ENCODE measurements at places on chromosomes 7 and 10.

DNA sequence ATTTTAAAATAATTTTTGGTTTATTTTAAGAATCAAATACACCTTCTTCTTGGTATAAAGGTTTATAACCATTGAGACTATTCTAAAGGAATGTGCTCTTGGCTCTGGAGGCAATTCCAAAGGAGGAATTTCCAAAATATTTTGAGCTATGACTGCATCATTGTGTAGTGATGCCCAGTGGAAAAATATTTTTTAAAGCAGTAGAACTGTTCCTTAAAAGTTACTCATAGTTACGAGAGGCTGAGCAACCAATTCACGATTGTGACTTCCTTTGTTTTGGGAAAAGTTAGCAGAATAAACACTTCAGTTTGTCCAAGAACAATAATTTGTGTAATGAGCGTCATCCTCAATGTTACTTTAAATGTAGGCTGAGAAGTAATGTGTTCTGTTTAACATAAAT, 233.6 kb downstream of the BAMBI start:
- no peak for DNase-seq

- DNase-seq: no peak
These were observed 3.7 kb upstream of the AOC1 start for GRCh38 chr7:150848561-150849115.

GRCh38 chr10:57696641-57697040, 571.1 kb downstream of the IPMK start:
- DNase-seq: no peak

- DNase-seq: no peak
These were observed 12.2 kb downstream of the GSAP start for GRCh38 chr7:77403957-77404356.

- DNase-seq: no peak
These were observed 55.3 kb downstream of the DENND2A start for GRCh38 chr7:140585333-140585732.

GRCh38 chr7:87628780-87629569, 777 bp downstream of the RUNDC3B start:
- no peak for DNase-seq

DNA sequence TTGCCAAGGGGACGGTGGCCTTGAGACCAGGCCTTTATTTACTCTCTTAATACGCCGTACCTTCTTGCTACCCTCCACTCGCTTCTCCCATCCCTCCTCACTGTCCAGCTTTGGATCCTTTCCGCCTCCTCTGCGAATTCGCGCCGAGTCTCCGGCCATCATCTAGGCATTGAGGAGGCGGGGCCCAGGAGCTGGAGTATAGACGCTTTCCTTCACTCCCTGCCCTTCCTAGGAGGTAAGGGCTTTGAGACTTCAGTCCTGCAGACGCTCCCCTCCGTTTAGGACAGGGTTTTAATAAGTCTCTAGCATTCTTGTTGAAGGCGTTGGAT, 538 bp downstream of the TFAM start:
- peak; percentile 2 for DNase-seq

GRCh38 chr10:22477334-22478287, 132.3 kb downstream of the SPAG6 start:
- DNase-seq: no peak

- DNase-seq: no peak
These were observed 476.1 kb downstream of the IPMK start for GRCh38 chr10:57791546-57791945.

- no peak for DNase-seq
These were observed 493 bp downstream of the ZMIZ2 start for GRCh38 chr7:44748948-44749731.

DNA sequence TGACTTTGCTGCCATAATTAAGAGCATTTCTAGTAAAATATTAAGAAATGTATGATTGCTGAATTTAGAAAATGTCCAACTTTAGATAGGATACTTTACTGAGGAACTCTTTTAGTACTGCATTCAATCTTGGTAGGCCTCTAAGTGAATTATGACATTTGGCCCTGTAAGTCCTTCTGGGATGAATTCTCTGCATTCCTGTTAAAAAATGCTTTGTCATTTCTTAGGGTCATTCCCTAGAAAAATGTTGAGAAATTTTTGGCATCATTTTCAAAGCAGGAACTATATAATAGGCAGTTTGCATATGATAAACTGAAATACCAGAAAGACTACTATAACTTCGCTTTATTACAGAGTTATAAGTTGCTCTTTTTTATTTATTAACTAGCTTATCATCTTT, 69.3 kb upstream of the PRR15 start:
- no peak for DNase-seq

- DNase-seq: no peak
These were observed 52.0 kb downstream of the GTF2IRD1 start for GRCh38 chr7:74505471-74506324.

GRCh38 chr7:148884299-148885022, 370 bp upstream of the EZH2 start:
- peak; percentile 63 for DNase-seq

GRCh38 chr7:50119815-50120637, 27.0 kb upstream of the ZPBP start:
- DNase-seq: no peak

- no peak for DNase-seq
These were observed 168.6 kb upstream of the RHEB start for GRCh38 chr7:151688236-151688780.

DNA sequence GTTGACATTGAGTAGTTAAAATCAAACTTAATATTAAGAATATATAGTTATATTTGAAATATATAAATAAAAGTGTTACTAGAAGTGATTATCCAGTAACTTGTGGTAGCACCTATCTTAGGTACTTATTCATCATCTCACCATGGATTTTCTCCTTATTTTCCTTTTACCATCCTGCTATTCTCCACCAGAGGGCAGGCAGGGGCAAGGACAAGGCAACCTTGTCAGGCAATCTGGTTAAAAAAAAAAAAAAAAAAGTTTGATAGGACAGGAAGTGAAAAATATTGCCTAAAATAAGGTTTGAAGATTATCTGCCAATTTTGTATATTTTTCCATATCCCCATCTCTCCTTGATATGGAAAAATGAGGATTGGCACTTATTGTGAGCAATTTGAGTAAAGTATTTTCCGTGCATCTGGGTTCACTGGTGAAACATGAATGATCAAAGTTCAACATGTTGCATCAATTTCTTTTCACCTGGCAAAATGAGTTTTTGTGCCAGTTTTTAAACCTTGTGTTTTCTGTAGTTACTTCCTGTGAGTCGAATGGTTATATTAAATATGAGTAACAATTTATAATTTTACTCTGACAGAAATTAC, 256.7 kb downstream of the AGMO start:
- DNase-seq: no peak

DNA sequence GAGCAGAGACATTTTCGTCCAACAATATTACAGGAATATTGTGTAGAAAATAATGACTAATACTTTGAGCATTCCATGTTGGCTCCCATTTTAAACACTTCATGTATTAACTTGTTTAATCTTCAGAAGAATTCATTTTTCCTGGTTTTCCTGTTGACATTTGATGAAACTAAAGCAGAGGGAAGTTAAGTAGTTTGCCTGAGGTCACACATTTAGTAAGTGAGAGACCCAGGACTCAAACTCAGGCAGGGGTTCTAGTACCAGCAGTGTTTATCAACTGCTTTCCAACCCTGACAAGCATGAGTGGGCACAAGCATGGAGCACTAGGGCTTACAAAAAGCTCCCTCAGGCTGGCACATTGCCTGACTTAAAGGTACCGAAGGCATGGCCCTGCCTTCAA, 719.1 kb downstream of the AUTS2 start:
- DNase-seq: no peak

DNA sequence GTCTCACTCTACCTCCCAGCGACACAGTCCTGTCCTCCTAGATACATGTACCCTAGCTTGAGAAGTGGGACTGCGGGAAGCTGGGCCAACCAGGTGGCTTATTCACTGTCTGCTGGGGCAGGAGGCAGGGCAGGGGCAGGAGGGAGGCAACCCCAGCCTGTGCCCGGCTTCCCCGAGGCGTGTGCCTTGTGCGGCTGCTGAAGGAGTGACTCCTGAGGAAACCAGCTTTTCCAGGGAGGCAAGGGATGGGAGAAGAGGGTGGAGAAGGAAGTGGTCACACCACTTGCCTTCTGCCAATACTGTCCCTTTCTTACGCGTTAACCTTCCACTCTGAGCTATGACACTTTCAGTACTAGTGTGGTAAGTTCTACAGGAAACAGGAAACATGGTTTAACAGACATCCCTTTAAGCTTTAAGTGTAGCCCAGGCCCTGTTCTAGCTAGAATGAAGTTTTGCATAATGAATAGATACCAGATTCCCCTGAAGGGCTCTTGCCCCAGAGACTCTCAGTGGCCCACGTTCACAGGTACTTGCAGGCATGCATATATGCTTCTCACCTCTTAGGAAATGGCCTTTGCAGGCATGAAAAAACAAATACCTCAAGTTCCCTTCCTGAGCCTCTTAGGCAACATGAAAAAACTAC, 40.6 kb downstream of the SYPL1 start:
- peak; percentile 92 for DNase-seq

DNA sequence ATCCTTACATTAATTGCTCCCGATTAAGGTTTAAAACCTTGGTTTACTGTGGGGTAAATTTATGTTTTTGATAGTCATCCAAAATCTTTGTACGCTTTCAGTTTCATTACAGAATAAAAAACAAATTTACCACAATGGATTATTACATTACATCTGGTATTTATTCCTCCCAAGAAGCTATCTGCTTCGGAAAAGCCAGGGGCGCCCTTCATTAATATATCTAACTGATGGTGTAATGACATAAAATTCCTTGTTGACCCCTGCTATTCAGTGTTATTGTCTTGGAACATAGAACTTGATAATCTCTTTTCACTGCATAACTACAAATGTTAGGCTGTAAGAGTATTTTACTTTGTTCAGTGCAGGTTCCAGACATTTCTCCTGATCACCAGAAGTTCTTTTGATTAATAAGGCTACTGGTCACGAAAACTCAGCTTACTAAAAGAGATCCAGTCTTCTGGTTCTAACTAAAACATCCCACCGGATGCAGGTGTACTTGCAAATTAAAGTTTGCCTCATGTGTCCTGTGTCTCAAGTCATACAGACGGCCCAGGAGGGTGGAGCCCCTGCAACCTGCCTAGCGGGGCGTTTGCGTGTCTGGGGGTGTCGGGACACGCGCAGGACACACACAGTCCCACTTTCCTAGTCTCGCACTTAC, 581 bp upstream of the GLCCI1 start:
- no peak for DNase-seq

GRCh38 chr7:130143986-130144311, 61.3 kb downstream of the TMEM209 start:
- DNase-seq: no peak

DNA sequence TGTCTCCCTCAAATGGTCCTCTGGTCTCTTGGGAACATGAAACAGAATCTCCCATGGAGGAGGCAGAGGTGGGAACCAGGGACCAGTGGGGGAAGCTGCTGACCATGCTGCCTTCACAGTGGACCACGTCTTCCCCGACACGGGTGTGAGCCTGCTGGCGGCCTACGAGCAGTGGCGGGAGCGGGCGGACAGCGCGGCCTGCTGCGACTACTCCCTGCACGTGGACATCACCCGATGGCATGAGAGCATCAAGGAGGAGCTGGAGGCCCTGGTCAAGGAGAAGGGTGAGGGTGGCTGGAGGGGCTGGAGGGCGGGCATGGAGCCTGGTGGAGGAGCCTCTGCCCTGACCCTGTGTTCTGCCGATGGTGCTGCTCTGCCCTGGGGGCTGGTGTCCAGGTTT, 8.0 kb downstream of the DPYSL4 start:
- DNase-seq: no peak

DNA sequence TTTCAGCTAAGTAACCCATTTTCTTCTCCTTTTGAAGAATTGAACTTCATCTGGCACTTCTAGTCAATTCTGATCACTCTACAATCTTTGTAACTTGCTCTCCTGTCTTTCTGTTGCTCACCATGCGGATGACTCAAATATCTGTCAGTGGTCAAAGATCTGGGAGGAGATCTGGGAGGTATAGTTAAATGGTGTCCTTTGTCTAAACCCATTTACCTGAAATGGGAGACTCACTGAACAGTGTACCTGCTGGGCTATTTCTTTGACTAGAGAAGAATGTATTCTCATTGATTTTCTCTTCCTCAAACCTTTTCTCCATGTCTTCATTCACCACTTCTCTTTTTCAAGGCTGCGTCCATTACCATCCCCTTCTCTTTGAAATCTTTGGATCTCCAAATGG, 42.0 kb upstream of the PCLO start:
- DNase-seq: no peak

- no peak for DNase-seq
These were observed 218.8 kb upstream of the FRMD4A start for GRCh38 chr10:14549496-14549895.

DNA sequence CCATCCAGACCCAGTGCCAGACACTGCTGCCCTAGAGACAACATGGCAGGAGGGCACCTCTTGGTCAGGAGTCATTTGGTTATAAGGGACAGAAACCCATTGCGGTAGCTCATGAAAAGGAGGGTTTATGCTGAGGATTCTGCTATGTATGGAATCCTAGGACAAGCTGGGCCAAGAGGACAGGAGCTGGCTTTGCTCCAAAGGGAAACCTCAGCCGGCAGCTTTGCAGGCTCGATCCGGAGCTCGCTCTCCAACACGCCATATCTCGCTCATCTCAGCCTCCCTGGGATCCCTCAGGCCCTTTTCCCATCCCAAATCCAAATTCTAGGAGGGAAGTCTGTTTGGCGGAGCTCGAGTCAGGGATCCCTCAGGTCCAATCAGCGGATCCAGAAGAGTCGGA, 345.7 kb downstream of the GLRX3 start:
- no peak for DNase-seq

- no peak for DNase-seq
These were observed 358.7 kb downstream of the PHF14 start for GRCh38 chr7:11332186-11332864.

DNA sequence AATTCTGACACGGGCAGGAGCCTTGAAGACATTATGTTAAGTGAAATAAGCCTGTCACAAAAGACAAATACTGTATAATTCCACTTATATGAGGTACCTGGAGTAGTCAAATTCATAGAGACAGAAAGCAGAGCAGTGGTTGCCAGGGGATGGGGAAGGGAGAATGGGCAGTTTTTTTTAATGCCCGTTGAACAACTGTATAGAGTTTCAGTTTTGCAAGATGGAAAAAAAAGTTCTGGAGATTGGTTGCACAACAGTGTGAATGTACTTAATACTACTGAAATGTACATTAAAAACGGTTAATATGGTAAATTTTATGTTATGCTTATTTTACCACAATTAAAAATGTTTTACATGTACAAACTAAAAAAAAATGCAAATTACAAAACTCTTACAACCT, 63.6 kb upstream of the EFCAB10 start:
- peak; percentile 16 for DNase-seq

All from DMS79 treated with DMSO at 0.1 percent for 48 hours (cell line).